H9 (cell line): ENCODE measurements at places on chromosomes 12 and 14.

- peak; percentile 69 for DNase-seq
Observed at GRCh38 chr12:122834921-122835749, at the start of gene HIP1R. TSS of gene HIP1R (plus strand) at chr12:122835457. CDS start at chr12:122835551, 94 bp downstream.

DNA sequence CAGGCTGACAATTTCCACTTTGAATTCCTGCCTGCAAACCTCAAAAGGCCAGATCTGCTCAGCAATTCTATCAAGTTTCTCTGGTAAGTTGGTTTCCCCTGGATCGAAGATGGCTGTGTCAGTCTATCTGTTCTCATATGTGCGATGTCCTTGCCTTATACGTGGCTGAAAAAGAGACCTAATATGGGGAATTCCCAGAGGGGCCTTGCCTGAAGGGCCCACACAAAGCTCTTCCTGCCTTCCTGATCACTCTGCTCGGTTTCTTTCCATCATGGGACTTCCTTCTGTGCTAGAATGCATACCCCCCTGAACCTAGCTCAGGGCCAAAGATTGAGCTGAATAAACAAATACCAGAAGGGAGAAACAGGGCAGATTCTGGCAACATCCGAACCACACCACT is 13.2 kb downstream of the TCL1B start:
- no peak for DNase-seq

DNA sequence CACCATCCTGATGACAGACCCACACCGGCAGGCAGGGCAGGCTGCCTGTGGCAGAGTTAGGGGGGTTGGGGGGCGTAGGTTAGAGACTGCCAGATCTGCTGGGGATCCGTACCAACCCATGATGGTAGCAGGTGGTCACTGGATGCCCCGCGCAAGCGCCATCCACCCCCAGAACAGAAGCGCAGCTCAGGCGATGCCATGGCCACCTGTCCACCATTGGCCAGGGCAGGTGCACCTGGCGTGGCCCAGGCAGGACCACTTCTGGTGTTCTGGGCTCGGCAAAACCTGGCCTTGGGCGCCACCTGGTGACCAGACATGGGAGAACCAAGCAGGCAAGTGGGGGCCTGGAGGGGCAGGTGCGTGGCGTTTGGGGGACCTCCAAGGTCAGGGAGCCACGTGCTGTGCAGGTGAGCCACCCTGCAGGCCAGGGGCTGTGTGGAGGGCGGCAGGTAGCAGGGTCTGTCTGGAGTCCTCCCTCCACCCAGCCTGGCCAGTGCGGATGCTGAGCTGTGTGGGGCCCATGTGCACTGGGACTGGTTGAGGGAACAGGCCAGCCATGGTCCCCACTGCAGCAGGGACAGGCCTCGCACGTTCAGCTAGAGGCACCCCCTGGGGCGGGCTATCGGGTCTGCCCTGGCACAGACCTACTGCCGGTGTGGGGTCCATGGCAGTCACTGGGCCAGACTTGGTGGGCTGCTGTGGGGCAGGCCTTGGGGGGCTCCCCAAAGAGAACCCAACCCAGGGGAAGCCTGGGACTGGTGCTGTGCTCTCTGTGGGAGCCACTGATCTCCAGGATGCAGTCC is 15.6 kb downstream of the BAG5 start:
- DNase-seq, result peak; percentile 87

GRCh38 chr12:11732715-11733114 is 83.2 kb downstream of the ETV6 start:
- no peak for DNase-seq

DNA sequence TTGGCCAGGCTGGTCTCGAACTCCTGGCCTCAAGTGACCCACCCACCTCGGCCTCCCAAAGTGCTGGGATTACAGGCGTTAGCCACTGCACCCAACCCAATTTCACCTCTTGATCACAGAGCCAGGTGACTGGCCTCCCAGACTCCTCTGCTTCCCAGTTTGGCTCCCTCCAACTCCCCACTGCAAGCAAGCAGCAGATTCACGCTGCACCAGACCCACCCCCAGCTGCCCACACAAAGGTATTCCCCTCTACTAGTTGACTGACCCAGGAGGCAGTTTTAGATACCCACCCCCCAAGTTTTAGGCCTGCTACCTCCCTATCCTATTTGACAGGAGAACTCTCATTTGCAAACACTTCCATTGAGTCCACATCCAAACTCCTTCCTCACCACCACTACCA is 5.2 kb downstream of the RARG start:
- no peak for DNase-seq

DNA sequence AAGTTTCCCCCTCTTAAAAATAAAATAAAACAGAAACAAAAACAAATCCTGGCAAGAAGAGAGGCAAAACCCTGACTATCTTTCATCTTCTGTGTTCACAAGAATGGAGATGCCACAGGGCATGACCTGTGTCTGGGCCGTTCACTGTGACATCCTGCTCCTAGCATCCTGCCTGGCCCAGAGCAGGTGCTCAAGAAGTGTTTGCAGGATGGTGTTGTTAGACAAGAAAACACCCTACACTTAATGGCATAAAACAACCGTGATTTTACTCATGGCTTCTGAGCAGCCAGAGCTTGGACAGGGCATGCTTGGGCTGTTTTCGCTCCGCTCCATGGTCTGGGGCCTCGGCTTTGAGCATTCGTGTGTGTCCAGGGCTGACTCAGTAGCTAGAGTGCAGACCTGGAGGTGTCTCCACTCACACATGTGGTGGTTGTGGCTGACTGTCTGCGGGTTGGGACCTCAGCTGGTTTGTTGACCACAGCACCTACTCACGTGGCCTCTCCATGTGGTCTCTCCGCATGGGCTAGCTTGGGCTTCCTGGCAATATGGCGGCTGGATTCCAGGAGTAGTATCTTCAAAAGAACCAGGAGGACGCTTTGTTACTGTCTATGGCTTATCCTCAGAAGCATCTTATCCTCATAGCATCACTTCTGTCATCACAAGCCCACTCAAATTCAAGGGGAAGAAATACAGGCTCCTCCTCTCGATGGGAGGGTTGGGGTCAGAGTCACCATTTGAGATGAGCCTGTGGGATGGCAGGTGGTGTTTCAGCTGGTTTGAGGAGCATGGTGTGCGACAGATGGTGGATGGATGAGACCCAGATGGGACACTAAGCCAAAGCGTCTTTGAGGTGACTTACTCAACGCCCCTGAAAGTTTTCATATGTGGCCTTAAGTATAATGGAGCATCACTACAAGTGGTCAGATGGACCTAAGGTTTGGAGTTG is 33.2 kb upstream of the FZD10 start:
- no peak for DNase-seq

DNA sequence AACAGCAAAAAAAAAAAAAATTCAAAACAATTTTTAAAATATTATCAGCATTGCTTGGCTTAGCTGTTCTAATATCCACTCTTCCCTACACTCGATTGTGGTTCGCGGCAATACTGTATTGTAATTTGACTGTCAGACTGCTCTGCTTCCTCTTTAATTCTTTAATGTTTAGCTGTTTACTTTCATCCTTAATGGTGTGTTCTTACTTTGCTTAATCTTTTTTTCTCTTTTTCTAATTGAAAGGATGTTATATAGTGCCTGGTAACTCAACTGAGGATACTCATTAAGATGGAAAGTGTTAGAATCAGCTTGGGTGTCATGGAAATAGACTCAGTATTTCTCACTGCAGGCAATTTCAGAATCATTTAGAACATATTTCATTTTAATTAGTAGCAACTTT is 2.0 kb downstream of the ANO4 start:
- DNase-seq, result no peak

GRCh38 chr14:38198425-38198824 is 9.3 kb upstream of the SSTR1 start:
- DNase-seq, result no peak

- DNase-seq, result peak; percentile 77
Observed at GRCh38 chr12:79119796-79120195, 255.2 kb downstream of the SYT1 start.

GRCh38 chr12:118136559-118137003 is 657 bp downstream of the PEBP1 start:
- DNase-seq, result peak; percentile 42

GRCh38 chr14:89572596-89573398 is 155.8 kb upstream of the FOXN3 start:
- DNase-seq, result no peak

- DNase-seq, result no peak
Observed at GRCh38 chr12:7129287-7129871, 690 bp upstream of the RBP5 start.

DNA sequence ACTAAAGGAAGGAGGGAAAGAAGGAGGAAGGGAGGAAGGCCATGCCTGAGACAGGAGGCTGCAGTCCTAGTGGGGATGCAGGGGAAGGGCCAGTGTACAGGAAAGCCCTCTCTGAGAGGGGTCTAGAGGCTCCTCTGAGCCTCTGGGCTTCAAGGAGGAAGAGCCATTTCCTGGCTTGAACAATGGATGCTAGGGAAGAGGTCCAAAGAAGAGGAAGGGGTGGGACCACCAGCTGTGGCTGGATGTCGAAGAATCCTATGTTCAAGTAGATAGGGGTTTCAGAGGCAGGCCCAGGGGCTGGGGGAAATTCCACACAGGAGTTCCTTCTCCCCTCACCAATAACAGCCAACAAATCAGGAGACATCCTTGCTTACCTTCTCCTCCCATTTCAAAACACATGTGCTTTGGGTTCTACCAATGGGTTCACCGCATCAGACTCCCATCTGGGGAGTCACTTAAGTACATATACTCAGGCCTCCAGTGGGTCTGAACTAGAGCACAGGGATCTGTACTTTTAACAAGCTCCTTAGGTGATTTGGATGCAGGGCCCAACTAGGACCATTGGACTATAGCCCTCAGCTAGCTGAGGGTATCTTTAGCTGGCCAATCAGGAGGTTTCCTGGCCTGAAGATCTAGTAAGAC is 32.4 kb downstream of the PRPF40B start:
- no peak for DNase-seq

DNA sequence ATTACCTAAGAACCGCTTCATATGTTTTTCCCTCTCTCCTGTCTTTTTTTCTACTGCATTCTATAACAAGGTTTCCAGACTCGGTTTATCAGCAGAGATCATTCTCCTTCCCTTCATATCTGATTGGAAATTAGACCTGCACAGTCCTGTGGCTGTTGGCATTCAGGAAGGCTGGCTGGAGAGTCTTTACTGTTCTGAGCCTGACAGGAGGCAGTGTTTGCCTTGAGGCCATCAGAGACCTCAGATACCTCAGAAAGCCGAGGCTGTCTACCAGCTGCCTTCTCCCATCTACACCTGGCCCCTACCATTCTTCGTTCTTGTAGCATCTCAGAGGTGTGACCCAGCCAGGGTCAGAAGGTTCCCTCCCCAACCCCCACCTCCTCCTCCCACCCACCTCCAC is 182.0 kb downstream of the CAND1 start:
- DNase-seq, result no peak

GRCh38 chr12:39368096-39368495 is 74.8 kb downstream of the KIF21A start:
- no peak for DNase-seq

DNA sequence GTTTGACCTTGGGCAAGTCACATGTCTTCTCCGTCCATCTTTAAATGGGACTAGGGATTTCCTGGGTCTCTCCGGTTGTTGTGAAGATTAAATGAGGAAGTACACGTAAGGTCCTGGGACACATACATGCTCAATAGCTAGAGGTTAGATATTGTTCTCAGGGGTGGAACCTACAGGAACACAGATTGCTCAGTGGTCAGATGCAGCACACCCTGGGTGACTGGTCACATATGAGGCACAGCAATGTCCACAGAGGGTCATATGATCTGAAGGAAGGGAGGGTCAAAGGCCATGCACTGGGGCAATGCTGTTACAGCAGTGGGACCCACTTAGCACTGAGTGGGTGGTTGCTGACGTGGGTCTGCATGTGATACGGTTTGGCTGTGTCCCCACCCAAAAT is 11.4 kb upstream of the SLC8B1 start:
- no peak for DNase-seq

- no peak for DNase-seq
Observed at GRCh38 chr14:52000019-52000582, 10.8 kb downstream of the RTRAF start.

- no peak for DNase-seq
Observed at GRCh38 chr14:71659159-71659558, 273.1 kb upstream of the RGS6 start.

DNA sequence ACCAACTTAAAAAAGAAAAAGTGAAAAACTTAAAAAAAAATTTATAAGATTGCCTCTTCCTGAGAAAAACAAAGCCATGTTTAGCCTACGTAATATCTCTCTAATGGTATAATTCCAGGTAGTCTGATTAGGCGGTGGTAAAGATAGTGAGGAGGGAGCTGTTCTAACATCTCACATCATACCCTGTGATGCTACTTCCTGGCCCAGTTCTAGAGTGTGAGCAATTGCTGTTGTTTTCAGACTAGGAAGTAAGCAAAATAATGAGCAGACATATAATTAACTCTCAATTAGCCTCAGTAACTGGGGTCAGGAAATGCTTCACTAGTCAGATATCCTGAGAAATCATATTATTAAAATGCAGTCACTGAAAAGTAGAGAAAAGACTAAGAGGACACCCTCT is 113.9 kb downstream of the PHLDA1 start:
- no peak for DNase-seq

DNA sequence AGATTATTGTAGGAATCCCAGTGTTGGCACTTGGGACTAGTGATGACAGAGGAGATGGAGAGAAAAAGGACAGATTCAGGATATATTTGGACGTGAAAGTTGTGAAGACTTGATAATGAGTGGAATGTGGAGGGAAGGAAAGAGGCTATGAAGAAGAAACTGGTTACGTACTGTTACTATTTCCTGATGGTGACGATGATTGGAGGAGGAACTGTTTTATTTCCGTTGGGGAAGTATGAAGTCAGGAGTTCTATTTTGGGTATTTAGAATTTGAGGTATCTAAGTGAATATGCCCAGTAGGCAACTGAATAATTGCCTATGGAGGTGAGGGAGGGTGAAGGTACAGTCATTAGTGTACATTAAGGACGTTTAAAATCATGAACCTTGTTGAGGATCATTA is 207.2 kb downstream of the TMTC2 start:
- no peak for DNase-seq

- DNase-seq, result no peak
Observed at GRCh38 chr14:42421377-42422078, 814.9 kb downstream of the LRFN5 start.

DNA sequence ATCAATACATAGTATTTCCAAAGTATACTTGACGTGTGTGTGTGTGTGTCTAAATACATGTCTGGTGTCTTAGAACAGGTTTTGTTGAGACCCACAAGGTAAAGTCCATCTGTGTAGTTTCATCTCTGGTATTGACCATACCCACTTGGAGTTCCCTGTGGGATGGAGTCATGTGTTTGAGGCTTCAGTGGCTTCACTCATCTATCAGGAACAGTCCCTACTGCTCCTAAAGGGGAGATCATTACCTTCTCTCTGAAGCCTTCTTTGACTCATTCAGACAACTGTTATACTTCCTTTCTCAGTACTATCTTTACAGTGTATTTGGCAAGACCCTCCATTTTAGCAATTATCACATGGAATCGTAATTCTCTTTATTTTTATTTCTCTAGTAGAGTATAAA is 14.2 kb downstream of the RAB21 start:
- DNase-seq, result no peak

GRCh38 chr12:80325167-80325959 is 118.7 kb upstream of the PTPRQ start:
- DNase-seq, result peak; percentile 40
